Cardiac septum (tissue), 1 donor: ENCODE measurements at places on chromosomes 1 and 21. TPM values are rescaled to one million over a fixed set of nuclear protein-coding genes. Genes with fewer than 3 reads are reported as not detected.

MARK1 gene
- 22.0 TPM for total RNA-seq

AMY2A gene
- total RNA-seq = not detected

SYDE2 gene
- 20.2 TPM for total RNA-seq

C4BPB gene
- 0.24 TPM for total RNA-seq

OR2M2 gene
- not detected for total RNA-seq

TXLNA gene
- 24.5 TPM for total RNA-seq

FOXD3 gene
- total RNA-seq = 0.30 TPM

DMBX1 gene
- total RNA-seq = not detected

ASCL5 gene
- total RNA-seq = not detected

ATP6V1G3 gene
- total RNA-seq = not detected

PDC gene
- total RNA-seq = not detected

MLLT11 gene
- 58.7 TPM for total RNA-seq

GRCh38 chr21:38525454-38525853 lies 27.2 kb upstream of the ERG start:
- no peak for DNase-seq

DNA sequence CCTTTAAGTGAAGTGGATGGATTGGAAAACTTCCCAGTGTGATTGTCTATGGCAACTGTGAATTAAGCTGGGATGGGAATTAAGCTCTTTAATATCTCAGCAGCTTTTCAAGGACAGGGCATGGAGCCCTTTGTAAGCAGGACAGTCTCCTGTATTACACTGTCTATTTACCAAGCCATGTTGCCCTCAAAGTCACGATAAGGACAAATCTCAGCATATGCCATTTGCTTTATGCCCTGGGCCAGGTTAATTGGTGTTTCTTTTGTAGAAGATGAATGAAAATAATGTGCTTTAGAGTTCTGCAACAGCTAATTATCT lies 17.6 kb downstream of the UTP25 start:
- DNase-seq = no peak

DNA sequence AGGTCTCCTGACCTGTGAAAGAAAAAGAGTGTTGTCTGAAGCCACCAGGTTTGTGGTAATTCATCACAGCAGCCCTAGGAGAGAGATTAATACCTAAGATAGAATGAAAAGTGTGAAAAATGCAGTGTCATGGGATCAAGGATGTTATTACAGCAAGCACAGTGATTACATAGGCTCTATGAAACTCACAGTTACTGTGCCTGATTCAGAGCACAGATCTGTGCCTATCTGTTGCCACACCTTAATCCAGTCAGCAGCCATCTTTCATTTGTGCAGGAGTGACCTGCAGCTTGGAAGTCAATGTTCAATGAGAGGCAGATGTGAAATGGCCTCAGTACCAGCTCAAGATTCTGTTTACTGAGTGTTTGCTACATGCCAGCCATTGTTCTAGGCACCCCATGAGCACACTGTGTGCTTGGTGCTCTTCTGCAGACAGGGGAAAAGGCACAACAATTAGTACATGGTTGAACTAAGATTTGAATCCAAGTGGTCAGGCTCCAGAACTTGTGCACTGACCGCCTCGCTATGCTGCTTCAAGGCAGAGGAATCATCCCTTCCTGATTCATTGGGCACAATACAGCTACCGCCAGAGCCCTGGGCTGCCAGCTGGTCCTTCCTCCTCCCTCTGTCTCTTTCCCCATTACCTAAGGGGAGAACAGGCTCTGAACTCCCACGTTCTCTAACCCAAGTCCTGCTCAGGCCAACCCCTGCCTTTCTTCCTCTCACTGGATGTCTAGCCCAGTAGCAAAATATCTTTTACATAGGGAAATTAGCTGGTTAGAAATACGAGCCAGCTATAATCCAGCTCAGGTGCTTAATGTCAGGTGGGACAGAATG lies 56.3 kb upstream of the NEK2 start:
- DNase-seq = no peak

- peak; percentile 92 for DNase-seq
These were observed 632.0 kb downstream of the SMYD3 start for GRCh38 chr1:245874942-245875580.

DNA sequence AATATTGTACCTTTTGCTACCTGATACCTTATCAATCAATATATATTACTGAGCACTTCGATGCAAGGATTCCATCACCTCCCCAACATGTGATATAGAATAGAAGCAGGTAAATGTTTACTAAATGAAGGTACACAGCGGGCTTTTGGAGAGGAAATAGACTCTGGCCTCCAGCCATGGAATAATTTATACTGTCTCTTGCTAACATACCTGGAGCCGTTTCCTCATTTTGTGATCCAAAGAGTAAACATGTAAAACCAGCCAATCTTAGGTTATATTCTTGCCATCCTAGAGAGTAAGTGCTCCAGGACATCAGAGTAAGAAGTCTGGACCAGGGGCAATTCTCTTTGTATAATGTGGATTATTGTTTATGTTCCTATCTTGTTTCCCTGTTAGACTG lies 39.4 kb downstream of the NDUFS5 start:
- DNase-seq = no peak

DNA sequence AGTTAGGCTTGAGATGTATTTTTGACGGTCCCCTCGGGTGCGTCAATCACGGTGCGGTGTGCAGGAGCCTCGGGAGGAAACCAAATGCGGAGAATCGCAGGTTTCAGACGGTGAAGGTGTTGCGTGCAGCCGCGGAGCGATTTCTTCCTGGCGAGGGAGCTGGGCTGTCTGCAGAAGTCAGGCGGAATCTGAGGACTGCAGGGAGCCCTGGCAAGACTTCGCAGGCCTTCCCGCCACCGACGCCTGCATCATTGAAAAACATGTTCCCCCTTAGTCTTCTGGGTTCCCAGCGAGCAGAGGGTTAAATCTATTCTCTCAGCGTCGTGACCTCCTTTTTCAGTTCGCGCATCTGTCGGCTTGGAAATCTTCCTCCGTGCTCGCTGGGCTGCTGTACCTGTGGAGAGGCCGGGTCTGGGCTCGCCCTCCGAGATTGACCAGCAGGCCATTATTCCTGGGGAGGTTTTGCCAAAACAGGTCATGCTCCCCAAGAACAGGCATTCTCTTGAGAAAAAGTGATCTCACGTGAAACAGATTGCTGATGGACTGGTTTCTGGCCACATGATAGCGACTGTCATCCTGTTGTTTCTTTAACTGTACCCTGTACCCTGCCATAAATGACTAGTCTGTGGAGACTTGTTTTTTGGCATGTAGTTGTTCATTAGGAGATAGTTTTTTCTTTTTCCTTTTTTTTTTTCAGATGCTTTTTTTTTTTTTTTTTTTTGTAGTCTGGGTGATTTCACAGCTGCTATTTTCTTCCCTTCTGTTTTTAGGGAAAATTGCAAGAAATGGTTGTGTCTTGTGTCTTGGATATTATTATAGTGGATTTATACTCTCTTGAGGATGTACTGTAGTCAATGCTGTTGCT lies 894 bp downstream of the EPB41 start:
- no peak for DNase-seq

DNA sequence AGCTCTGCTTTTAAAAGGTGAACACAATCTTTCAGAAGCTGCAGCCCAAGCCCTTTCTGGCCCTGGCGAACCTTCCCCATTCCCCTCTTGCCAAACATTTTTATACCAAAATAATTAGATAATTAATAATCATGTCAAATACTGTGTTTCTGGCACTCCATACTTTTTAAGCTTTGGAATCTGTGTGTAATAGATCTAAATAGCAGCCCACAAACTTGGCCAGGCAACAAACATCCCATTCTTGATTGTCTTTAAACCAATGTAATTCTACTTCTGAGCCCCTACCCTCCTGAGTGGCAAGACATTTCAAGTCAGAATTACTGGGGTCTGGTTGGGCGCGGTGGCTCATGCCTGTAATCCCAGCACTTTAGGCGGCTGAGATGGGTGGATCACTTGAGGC lies 137.7 kb downstream of the NAV1 start:
- DNase-seq = no peak

DNA sequence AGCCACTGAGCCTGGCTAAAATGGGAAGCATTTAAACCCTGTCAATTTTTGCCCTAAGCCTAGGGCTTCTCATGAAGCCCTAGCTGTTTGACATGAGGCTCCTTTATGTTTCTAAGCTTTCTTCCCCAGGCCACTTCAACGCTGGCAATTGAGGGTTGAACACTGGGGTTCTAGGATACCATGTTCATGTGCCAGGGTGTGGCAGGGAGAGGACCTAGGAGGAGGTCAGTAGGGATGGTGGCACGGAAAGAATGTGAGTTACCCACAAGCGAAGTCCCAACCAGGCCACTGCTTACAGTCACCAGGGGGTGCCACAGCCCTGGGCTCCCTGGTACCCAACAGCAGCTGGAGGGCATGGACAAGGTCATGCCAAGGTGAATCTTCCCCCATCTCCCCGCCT lies 90.8 kb upstream of the AJAP1 start:
- DNase-seq = no peak

DNA sequence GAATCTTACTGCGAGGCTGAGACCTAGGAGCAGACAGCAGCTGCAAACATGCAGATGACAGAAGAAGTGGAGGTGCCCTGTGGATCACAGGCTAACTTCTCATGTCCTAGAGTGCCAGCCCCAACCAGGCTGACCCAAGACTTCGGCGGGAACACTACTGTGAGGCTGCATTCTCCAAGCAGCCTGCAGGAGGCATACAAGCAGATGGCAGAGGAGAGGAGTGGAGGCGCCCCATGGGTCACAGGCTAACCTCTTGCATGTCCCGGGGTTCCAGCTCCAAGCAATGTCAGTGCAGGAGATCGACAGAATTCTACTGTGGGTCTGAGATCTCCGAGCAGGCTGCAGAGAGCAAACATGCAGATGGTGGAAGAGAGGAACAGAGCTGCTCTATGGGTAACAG lies 98.1 kb upstream of the ZNF678 start:
- no peak for DNase-seq

- DNase-seq = no peak
These were observed 10.8 kb upstream of the TTLL10 start for GRCh38 chr1:1162597-1163537.

GRCh38 chr1:67264899-67265298 lies 42.8 kb upstream of the IL12RB2 start:
- no peak for DNase-seq

- no peak for DNase-seq
These were observed 10.3 kb downstream of the ALX3 start for GRCh38 chr1:110060034-110060661.

DNA sequence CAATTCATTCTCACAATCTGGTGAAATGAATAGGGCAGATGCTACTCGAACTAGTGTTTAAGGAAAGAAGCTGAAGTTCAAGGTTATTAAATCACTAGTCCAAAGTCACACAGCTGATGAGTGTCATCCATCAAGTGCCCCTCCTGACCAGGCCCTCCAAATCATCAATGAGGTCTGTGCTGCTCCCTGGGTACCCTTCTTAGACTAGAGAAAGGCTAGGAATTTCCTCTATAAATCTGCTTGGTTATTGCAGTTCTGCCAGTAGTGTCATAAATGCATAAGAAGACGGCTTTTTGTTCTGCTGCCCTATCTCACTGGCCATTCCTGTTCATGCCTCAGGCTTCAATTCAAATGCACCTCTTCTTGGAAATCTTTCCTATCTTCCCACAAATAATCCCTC lies 5.5 kb upstream of the KRTAP21-1 start:
- no peak for DNase-seq

DNA sequence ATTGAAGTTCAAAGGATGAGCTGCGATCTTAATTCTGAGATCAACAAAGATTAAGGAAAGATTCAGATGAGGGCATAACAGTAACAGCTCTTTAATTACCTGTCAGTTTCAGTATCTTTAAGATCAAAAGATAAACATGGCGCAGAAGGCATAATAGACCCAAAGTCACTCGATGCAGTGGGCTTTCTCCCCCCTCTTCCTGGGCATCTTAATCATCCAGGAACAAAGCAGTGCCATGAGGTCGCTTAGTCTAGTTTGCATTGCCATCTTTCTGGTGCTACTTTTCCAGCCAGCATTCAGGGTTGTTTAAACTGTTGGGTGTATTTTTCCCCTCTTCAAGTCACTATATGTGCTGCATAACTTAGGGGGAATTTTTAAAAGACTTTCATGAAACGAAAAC lies 72.3 kb downstream of the HUNK start:
- DNase-seq = no peak

- no peak for DNase-seq
These were observed 150.9 kb downstream of the ZC3H11B start for GRCh38 chr1:219461981-219462400.

DNA sequence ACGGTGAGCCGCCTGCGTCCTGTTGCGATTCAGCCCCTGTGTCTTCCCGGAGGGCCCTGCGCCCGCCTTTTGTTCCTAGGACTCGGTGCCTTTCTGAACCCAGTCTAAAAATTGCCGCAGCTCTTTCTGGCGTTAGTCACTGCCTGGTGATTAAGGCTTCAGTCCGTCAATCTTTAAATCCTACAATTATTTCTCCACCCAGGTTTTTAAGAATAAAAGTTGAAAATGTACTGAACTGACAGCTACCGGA lies 16.2 kb upstream of the PDXK start:
- DNase-seq = no peak

GRCh38 chr1:190205713-190206112 lies 272.0 kb downstream of the BRINP3 start:
- DNase-seq = no peak

GRCh38 chr1:156726549-156727226 lies 1.6 kb upstream of the METTL25B start:
- no peak for DNase-seq

- DNase-seq = no peak
These were observed 55.2 kb upstream of the ANGPTL1 start for GRCh38 chr1:178926046-178926445.

DNA sequence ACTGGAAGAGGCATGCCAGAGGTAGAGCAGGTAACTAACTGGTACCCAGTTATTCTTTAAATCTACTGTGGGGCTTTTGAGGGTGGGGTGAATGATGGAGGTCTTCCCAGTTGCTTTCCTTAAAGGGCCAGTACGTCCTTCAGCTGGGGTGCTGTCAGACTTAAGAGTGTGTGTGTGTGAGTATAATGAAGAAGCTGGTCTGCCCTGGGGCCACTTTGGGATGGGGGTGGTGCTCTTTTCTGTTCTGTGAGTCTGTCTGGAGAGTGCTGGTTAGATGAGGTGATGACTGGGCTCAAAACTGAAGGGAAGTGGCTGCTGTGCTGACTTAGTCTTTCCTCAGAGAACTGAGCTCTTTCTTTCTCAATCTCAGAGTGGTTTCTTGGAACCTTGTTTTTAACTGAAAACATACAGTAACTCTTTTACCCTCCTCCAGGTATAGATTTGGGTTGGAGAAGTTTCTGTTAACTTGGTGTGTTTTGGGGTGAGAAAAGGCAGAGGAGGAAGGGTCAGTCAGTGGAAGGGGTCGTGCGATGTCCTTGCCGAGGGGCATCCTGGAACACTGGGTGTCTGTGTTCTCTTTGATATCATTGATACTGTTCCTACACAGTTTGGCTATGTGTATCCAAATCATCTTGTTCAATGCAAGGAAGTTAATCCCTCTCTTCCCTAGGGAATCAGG lies 746 bp downstream of the MACF1 start:
- DNase-seq = peak; percentile 81

DNA sequence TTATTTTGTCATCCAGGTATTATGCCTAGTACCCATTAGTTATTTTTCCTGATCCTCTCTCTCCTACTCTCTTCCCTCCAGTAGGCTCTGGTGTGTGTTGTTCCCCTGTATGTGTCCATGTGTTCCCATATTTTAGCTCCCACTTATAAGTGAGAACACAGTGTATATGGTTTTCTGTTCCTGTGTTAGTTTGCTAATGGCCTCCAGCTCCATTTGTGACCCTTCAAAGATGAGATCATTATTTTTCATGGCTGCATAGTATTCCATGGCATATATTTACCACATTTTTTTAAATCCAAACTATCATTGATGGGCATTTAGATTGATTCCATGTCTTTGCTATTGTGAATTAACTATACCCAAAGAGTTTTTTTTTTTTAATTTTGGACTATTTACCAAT lies 1675.7 kb upstream of the B3GALT2 start:
- DNase-seq = no peak

- no peak for DNase-seq
These were observed 48.1 kb upstream of the FOXO6 start for GRCh38 chr1:41312991-41313645.
